GM13976 (cell line): ENCODE measurements at places on chromosomes 2 and 18.
A peak's percentile ranks its signal among the peaks of the same experiment; 100 is the strongest.

- peak; percentile 38 for DNase-seq
Measured at GRCh38 chr2:43136876-43137275, 89.5 kb downstream of the ZFP36L2 start.

DNA sequence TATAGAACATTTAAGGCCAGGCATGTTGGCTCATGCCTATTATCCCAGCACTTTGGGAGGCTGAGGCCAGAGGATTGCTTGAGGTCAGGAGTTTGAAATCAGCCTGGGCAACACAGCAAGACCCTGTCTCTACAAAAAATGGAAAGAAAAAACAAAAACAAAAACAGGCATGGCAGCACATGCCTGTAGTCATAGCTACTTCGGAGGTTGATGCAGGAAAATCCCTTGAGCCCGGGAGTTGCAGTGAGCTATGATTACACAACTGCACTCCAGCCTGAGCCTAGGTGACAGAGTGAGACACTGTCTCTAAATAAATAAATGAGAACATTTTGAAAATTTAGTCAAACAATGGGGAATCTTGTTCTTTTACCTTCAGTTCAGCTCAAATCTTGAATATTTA is 12.1 kb upstream of the YES1 start:
- no peak for DNase-seq

GRCh38 chr2:58616961-58617360 is 375.8 kb upstream of the FANCL start:
- no peak for DNase-seq

GRCh38 chr2:31359229-31359628 is 55.3 kb downstream of the XDH start:
- no peak for DNase-seq

DNA sequence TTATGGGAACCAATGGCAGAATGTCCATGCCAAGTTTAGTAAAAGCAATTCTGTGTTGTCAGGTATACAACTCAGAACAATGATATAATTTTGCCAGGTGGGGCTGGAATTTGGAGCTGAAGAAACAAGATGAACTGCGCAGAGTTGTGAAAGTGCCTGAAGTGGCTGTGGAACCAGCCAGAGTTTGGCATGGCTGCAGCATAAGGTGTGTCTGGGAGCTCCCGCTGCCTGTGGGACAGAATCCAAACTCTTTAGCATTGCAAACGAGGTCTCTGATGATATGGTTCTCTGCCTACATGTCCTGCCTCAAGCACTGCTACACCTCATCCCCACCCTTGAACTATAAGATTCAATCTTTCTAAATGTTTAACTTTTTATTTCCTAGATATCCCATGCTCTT is 909.7 kb downstream of the EPHA4 start:
- DNase-seq = no peak

GRCh38 chr2:9779596-9780264 is 63.5 kb upstream of the TAF1B start:
- no peak for DNase-seq

- DNase-seq = no peak
Measured at GRCh38 chr2:104746858-104747257, 107.1 kb upstream of the POU3F3 start.
